BE2C (cell line): ENCODE measurements at places on chromosomes 16 and 17.

DNA sequence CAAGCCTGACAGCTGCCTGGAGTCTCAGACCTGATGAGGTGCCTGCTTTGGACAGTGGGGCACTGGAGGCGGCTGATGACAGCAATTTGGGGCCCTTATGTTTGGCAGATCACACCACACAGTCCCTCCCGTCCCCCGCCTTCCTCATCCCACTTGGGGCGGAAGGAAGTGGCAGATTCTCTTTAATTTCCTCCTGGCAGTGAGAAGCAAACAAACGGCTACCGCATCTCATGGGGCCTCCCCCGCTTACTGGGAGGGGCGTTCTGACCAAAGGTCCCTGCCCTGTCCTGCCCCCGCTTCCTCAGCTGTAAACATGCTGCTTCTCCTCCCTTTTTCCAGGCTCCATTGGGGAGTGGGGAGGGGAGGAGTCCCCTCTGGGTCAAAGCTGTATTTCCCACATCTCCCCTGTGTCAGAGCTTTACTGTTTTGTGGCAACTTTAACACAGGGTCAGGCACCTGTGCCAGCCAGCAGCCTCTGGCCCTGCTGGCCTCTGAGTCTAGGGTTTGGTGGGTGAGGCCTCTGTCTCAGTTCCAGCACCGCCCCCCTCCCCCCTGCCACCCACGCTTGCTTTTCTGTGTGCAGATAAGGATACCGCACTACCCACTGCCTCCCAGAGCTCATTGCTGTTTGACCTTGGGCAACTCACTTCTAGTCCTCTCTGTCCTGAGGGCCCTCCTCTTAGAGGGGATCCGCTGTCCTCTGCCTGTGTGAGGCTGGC is 5.4 kb upstream of the NFATC3 start:
- DNase-seq = no peak

DNA sequence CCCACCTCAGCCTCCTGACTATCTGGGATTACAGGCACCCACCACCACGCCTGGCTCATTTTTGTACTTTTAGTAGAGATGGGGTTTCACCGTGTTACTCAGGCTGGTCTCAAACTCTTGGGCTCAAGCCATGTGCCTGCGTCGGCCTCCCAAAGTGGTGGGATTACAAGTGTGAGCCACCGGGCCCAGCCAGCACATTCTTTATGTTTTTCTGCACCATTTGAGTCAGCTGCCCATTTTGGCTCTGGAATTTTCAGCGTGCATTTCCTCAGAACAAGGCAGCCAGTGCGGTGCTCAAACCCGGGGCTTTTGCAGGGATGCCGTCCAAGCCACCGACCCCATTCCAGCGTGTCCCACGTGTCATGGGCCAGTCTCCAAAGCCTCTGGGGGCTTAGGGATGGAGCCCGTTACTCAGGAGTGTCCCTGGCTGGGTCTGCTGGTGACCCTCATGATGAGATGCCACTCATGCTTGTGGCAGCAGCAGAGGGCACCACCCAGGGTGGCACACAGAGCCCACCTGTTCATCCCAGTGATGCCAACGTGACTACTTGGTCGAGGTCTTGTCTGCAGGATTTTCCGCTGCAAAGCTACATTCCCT is 3.7 kb upstream of the RAB40C start:
- no peak for DNase-seq

GRCh38 chr17:57480438-57481196 is 224.3 kb downstream of the MSI2 start:
- no peak for DNase-seq

DNA sequence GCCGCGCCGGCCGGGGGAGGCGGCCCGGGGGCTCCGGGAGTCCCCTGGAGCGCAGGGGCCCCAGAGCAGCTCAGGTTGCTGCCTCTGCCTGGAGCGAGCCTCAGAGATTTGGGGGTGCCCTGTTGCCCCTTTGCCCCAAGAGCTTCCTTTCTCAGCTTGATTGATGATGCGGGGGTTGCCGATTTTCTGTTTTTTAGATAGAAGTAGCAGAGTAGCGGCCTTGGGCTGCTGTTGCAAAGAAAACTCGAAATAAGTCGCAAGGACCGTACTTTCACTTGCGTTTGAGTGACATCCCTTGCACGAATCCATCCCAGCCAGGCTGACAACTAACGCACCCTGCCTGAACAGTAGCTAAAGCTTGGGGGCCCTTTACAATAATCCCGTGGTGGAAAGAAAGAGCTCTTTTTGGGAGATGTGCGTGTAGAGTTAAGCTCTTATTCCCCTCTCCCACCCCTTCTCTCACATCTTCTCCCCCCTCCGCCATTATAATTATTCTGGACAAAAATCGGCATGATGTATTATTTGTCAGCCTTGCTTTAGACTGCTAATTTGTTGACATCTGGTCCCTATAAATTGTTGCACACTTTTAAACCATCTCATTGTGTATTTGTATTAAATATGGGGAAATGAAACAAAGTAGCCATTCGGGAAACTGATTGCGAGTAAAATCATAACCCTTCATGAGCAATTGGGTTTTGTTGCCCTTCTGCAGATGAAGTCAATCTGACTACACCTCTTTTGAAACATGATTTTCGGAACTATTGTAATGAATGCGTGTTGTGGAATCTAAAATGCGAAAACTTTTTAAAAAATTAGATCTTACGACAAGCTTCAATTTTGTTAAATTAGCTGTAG is 873 bp downstream of the USP10 start:
- peak; percentile 19 for DNase-seq

- DNase-seq = peak; percentile 14
These were observed 7.2 kb downstream of the DLX3 start for GRCh38 chr17:49987681-49988441.

- peak; percentile 46 for DNase-seq
These were observed 52.0 kb upstream of the AMZ2 start for GRCh38 chr17:68195667-68196393.

DNA sequence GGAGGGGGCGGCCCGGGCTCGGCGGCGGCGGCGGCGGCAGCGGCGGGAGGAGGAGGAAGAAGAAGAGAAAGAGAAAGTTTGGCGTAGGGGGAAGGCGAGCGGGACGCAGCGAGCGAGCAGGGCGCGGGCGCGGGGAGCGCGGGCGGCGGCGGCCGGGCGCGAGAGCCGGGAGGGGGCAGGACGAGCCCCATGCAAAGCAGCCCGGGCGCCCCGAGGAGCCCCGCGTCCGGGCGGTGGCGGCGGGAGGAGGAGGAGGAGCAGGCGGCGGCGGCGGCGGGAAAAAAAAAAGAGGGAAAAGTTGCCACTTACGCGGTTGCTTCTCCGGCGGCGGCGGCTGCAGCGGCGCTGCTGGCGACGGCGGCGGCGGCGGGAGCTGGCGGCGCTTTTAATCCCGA is 10.3 kb upstream of the ZFHX3 start:
- peak; percentile 54 for DNase-seq

DNA sequence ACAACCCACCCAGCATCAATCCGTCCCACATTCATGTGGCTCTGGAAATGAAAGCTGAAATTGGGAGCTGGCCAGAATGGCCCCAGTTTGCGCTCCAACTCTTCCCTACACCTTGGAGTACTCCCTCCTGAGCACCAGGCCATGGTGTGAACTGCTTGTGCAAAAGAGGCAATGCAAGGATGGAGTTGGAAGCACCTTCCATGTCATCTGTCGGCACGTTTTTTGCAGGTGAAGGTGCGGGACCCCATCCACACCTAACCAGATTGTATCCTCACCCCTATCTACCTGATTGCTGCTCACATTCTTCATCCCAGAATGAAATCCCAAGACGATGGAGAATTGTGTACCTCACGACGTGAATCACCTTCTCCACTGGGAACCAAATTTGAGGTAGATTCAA is 136.6 kb upstream of the WSB1 start:
- no peak for DNase-seq

DNA sequence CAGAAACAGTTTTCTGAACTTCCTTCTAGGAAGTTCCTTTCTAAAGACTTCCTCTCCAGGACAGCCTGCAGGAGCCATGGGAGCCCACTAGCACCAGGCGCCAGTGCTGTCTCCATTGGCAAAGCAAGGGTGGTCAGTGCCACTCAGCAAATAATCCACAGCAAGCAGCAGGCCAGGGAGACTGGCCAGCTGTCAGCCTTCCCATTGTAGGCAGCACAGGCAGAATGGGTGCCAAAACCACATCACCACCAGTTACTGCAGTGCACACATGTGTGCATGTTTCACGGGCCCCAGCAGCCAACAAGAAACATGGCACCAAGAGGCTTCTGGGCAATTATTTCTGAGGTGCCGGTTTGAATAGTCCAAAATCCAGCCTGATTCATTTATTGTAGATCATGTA is 26.7 kb downstream of the DNASE1 start:
- no peak for DNase-seq

DNA sequence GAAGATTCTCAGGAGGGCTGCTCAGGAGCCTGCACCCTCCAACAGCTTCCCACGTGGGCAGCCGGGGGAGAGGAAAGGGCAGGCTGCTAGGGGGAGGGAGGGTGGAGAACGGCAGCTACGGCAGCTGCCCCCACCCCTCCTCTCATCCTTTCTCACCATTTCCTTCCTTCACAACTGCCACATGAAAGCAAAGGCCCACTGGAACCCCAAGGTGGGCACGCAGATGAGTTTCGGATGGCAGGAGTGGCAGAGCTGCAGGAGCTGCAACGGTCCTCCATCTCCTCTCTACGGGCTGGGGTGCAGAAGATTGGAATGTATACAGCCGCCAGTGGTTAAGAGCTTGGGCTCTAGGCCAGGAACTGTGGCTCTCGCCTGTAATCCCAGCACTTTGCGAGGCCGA is 77.7 kb downstream of the GAS7 start:
- DNase-seq = no peak

DNA sequence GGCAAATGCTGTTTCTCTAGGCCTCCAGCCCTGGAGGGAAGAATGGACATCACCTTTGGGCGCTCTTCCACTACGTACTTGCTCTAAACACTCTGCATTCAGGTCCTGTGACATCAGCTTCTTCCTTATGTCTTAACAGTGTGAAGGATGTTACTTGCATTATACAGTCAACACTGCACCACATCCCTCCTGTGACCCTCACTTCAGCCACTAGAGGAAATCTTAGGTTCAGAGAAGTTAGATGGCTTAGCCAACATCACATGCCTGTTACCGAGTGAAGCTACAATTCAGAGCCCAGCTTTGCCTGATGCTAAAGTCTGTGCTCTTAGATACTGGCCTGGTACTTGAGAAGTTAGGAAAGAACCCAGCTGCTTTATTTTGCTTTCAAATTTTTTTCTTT is 18.3 kb downstream of the UBFD1 start:
- DNase-seq = no peak

DNA sequence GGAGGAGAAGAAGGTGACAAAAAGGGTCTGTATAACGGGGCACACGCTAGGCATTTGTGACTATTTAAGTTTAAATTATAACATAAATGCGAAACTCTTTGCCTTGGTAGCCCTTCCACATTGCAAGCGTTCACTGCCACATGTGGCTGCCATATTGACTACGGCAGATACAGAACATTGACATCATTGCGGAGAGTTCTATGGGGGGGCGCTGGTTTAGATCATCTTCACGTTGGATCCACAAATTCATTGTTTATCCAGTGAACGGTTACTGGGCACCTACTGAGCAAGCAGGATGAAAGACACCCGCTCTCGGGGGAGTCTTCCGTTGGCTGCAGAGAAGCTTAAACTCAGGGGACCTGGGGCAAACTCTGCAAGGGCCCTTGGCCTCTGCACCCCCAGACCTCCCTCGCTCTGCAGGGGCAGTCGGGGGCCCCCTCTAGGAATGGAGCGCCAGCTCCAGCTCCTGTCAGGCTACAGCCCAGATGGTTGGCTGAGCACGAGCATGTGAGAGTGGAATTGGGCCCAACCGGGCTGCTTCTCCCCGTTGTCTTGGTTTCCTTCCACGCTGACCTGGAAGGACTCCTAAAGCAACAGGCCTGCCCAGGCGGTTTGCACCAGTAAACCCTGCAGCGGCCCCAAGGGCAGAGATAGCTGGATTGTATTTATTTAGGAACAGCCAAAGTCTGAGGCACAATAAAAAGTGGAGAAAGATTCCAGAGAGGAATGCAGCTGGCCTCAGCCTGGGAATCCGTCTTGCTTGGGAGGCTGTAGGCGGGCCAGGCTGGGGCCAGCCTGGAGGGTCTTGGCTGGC is 172.2 kb downstream of the SEC14L1 start:
- no peak for DNase-seq

DNA sequence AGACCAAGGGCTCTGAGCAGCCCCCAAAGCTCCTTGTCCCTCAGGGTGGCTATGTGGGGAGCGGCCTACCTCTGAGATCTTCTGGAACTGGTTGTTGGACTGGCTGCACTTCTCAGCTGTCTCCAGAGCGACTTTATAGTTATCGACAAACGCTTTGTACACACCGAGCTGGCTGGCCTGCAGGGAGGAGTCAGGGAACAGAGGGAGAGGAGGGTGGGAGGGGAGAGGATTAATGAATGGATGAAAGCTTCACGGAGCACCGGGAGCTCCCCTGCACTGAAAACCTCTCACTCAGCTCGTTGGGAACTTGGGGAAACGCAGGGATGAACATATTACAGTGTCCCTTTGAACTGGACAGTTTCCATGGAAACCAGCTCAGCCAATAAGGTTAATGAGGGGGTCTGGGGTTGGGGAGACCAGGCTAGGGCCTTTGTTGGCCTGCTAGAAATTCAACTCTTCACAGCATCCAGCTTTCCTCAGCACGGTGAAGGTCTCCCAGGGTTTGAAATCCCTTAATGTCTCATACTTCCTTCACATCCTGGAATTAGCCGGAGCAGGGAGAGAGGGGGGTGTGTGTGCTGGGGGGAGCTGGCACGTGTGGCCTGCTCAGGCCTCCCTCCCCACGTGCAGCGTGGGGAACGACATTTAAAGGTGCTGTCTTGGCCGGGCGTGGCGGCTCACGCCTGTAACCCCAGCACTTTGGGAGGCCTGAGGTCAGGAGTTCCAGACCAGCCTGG is 86.7 kb downstream of the TIMM22 start:
- DNase-seq = no peak

GRCh38 chr16:86932130-86932982 is 354.0 kb downstream of the FOXL1 start:
- no peak for DNase-seq

GRCh38 chr17:7223375-7223774 is 3.6 kb downstream of the ACADVL start:
- no peak for DNase-seq

- no peak for DNase-seq
These were observed 25.6 kb downstream of the LRRC75A start for GRCh38 chr17:16466407-16466806.

- DNase-seq = no peak
These were observed 122.4 kb downstream of the LAT start for GRCh38 chr16:29107299-29107698.

DNA sequence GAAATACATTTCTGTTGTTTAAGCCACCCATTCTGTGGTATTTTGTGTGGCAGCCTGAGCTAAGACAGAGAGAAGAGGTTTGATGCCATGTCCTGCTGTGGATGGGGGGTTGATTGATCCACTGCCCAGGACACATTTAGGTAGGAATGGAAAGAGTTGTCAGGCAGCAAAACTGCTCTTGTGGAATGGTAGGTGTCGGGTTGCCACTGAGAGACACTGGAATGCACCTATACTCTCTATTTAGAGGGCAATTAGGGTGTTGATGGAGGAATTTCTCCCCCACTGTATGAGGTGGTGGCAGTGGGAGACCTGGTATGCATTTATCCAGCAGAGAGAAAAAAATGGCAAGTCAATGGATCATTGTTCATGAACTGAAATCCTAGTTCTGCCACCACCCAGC is 30.9 kb downstream of the CBLN1 start:
- DNase-seq = no peak
